ENCODE measurements at places on chromosomes 1 and 21.

GRCh38 chr1:22296701-22297591, 154.0 kb upstream of the WNT4 start:
- DNase-seq: no peak

DNA sequence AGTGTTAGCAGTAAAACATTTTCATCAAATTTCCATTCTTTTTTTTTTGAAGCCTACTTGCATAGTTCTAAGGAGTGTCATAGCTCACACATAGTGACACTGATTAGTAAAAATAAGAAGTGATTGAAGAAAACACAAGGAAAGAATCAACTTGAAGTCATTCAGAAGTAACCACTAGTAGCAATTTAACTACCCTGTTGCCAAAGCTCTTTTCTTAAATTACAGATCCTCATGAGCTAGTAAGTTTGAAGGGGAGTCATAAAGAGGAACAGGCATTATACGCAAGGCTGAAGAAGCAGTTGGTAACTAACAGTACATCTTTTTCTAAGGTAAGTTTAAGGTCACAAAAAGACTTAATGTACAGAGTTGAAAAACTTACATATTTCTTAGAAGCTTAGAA, 332.2 kb downstream of the CHRM3 start:
- DNase-seq: no peak

- no peak for DNase-seq
These were observed 695 bp downstream of the DMBX1 start for GRCh38 chr1:46490406-46490655.

GRCh38 chr21:42503711-42504110, 7.7 kb upstream of the RSPH1 start:
- DNase-seq: no peak
